ENCODE measurements at places on chromosomes 12 and 14. TPM values are rescaled to one million over a fixed set of nuclear protein-coding genes. Genes with fewer than 3 reads are reported as not detected.

DNA sequence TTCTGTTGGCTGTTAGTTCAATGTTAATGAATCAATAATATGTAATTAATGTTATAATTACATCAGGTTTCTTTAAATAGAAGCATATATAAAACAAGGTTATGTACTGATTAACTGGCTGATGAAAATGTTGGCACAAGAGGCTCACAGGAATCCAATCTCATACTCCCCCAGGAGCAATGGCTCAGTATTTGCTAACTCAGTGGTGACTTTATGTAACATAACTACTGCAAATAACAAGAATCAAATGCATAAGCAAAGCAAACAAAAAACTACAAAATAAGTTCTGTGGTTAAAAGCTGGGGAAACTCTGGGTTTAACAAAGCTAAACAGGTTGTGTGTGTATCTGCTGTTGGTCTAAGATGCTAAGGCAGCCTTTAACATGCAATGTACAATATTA, 27.7 kb upstream of the BBS10 start:
- no peaks in the 10 kb centered on the region for H3K27me3 ChIP-seq
- no peak overlapping the region for H3K4me3 ChIP-seq
- H3K36me3 ChIP-seq = peaks cover 59% of the 10 kb centered on the region
- no peak overlapping the region for H3K27ac ChIP-seq
- DNase-seq = no peak
- peaks cover 13% of the 10 kb centered on the region for H3K4me1 ChIP-seq

GRCh38 chr12:131094831-131095805, 141.4 kb downstream of the ADGRD1 start:
- H3K36me3 ChIP-seq = no peaks in the 10 kb centered on the region
- H3K27ac ChIP-seq = no peak overlapping the region
- peaks cover 21% of the 10 kb centered on the region for H3K4me1 ChIP-seq
- H3K27me3 ChIP-seq = no peaks in the 10 kb centered on the region

DNA sequence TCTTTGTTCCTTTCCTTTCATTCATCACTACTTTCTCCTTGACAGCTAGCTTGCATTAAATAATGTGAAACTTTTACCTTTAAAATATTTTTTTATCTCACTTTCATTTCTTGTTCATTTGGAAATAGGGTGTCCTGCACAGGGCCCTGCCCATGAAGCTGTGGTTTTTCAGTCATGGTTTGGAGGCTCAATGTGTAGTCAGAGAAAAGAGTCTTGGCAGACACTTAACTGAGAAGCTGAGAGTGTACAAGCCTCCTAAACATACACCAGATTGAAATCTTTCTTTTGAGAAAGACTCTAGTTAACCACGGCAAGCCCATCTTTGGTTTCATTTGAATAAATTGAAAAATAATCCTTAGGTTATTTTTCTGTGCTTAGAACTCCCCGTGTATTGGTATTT, 74.2 kb downstream of the KICS2 start:
- no peaks in the 10 kb centered on the region for H3K27me3 ChIP-seq
- no peak overlapping the region for H3K27ac ChIP-seq
- H3K36me3 ChIP-seq = no peaks in the 10 kb centered on the region
- no peaks in the 10 kb centered on the region for H3K4me1 ChIP-seq

DNA sequence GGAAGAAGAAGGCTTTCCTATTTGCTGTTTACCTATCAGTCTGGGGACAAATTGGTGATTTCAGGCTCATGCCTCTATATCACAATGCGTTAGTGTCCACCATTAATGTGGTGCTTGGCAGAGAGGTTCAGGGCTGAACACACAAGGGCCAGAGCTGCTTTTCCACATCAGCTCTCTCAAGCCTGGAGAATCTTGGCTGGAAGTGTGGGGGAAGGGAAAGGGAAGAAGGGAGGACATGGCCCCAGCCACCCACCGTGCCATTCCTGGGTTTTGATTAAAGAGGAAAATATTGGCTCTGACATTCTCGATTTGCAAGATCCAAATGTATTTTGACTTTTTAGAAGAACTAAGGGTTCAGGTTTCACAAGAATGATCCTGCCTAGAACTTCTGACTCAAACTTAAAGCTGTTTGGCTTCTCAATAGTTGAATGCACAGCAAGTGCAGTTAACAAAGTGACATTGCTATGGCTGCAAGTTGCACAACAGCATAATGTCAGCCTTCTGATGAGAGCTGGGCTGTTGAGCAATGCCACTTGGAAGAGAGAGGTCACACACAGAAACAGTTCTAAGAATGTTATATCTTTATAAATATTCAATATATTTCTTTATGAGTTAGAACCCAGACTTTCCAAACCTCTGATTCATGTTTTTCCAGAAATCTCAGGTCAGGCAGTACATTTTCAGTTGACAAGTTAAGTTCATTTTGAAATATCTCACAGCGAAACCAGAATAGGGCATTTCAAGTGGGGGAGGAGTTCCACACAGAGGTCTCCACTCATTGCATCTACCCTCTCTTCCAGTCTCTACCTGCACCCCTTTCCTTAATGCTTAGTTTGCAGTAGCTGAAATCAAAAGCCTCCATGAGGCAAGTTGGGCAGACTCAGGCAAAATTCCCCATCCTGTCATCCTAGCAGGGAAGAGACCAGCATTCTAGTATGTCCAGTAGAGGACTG, 25.3 kb downstream of the IGF1 start:
- no peaks in the 10 kb centered on the region for H3K4me1 ChIP-seq
- H3K4me3 ChIP-seq = no peak overlapping the region
- no peaks in the 10 kb centered on the region for H3K36me3 ChIP-seq
- no peak overlapping the region for H3K27ac ChIP-seq
- H3K27me3 ChIP-seq = peaks cover 2% of the 10 kb centered on the region

GRCh38 chr14:105486163-105486973, at the start of gene CRIP1:
Gene CRIP1, plus strand, starts transcription at chr14:105486886. Its CDS starts 374 bp downstream, at chr14:105487260.
- peak within 1 kb of the TSS; percentile 85 for H3K4me3 ChIP-seq
- DNase-seq = no peak
- peak within 1 kb of the TSS; percentile 79 for H3K27ac ChIP-seq
- H3K27me3 ChIP-seq = no peaks in the 10 kb centered on the region

DNA sequence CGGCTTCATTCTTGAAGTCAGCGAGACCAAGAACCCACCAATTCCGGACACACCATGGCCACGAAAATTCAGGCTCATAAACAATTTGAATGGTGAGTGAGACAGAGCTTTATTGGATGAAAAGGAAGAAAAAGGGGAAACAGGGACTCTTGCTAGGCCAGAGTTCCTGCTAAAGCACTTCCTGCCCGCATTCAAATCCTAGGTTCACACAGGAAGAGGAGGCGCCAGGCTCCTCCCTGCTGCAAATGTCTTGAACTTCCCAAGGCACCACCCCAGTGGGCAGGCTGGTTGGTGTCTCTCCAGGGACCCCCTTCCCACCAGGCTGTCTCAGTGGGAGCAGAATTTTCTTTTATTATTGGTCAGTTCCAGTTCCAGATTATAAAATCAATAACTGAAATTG, 121.2 kb downstream of the FSCB start:
- no peak for DNase-seq
- no peaks in the 10 kb centered on the region for H3K27me3 ChIP-seq
- no peak overlapping the region for H3K27ac ChIP-seq

- peak overlapping the region; percentile 47 for H3K27ac ChIP-seq
- peaks cover 18% of the 10 kb centered on the region for H3K4me1 ChIP-seq
- H3K27me3 ChIP-seq = no peaks in the 10 kb centered on the region
- H3K4me3 ChIP-seq = peak overlapping the region; percentile 81
- H3K36me3 ChIP-seq = peaks cover 5% of the 10 kb centered on the region
- peak; percentile 18 for DNase-seq
Measured at GRCh38 chr12:124862768-124863415, 772 bp downstream of the SCARB1 start.

GRCh38 chr14:69527635-69528034, 43.1 kb downstream of the PLEKHD1 start:
- H3K4me3 ChIP-seq = no peak overlapping the region
- DNase-seq = no peak
- H3K27me3 ChIP-seq = peaks cover 3% of the 10 kb centered on the region
- no peaks in the 10 kb centered on the region for H3K36me3 ChIP-seq

DNA sequence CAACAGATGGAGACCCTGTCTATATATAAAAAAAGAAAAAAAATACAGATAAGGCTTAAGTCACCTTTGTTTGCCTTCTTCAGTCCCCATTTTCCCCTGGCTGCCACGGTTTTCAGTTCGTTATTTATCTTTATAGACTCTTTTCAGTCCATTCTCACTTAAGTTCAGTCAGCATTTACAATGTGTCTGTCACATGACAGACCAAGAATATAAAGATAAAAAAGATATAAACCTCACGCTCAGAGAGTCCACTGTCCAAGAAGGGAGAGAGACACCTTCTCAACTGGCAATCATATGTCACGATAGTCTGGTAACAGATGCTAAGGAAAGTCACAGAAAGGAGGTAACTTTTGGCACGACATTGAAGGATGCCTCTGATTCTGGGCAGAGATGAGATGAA, 13.4 kb upstream of the POLR3B start:
- no peaks in the 10 kb centered on the region for H3K4me1 ChIP-seq
- H3K4me3 ChIP-seq = no peak overlapping the region
- DNase-seq = no peak
- H3K27ac ChIP-seq = no peak overlapping the region
- H3K27me3 ChIP-seq = no peaks in the 10 kb centered on the region
- H3K36me3 ChIP-seq = peaks cover 3% of the 10 kb centered on the region

DNA sequence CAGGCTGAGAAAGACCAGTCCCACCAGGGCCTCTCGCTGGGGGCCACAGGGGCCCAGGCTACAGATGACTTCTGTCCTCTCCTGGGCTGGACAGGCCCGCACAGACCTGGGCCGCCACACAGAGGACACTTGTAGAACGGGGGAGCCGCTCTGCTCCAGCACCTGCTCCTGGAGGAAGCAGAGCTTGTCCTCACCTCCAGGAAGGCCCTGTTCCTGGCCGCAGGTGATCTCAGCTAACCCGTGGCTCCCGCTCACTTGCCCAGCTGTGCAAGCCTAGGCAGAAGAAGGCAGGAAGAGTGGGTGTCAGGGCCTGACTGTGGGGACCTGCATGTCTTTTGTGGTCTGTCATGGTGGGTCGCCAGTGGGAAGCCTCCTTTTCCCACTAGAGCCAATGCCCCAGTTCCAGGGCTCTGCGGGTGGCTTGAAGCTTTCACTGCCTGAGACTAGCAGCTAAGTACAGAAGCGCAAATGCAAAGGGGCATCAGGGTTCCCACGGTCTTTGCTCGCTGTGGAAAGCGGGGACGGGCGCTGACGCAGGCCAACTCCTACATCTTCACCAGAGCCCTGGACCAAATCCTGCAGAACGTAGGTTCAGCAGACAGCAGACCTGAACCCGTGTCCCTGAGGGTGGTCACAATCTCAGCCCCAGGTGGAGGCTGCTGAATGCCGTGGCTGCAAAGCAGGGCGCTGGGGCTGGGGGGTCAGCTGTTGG, 8.8 kb upstream of the CEP170B start:
- H3K36me3 ChIP-seq = no peaks in the 10 kb centered on the region
- DNase-seq = no peak
- no peaks in the 10 kb centered on the region for H3K4me1 ChIP-seq
- H3K4me3 ChIP-seq = no peak overlapping the region

DNA sequence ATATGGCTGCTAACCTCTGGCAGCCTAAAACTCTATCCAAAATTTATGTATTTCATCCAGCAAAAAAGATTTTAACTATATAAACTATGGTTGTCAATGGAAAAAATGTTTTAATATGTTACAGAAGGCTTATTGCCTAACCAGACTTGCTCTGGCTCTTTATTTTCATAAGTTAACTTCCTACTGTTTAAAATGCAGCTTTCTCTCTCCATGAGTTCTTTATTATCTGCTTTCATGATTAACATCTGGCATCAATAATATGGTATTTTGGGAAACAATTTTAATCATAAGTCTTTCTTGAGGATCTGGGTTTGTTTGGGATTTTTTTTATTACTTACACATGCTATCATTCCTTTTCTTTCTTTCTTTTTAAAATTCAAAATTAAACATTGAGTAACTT, 20.5 kb downstream of the KERA start:
- no peak overlapping the region for H3K27ac ChIP-seq
- DNase-seq = no peak
- H3K36me3 ChIP-seq = no peaks in the 10 kb centered on the region

DNA sequence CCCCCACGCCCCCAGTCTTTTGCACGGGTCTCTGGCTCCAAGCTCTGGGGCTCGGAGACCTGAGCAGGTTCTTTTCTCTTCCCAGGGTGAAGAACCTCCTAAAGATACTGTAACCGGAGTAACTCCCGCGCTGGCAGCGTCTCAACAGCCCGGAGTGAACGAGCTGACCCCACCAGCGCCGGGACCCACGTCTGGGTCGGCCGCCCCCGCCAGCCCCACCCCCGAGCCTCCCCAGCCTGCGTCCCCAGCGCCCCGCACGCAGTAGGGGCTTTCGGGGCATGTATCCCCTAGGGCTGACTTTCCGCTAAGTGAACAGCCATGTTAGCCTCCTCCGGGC, 858 bp downstream of the SLC35F4 start:
- H3K27me3 ChIP-seq = peaks cover 31% of the 10 kb centered on the region
- H3K4me1 ChIP-seq = no peaks in the 10 kb centered on the region
- H3K27ac ChIP-seq = no peak overlapping the region
- no peaks in the 10 kb centered on the region for H3K36me3 ChIP-seq
- DNase-seq = no peak

DNA sequence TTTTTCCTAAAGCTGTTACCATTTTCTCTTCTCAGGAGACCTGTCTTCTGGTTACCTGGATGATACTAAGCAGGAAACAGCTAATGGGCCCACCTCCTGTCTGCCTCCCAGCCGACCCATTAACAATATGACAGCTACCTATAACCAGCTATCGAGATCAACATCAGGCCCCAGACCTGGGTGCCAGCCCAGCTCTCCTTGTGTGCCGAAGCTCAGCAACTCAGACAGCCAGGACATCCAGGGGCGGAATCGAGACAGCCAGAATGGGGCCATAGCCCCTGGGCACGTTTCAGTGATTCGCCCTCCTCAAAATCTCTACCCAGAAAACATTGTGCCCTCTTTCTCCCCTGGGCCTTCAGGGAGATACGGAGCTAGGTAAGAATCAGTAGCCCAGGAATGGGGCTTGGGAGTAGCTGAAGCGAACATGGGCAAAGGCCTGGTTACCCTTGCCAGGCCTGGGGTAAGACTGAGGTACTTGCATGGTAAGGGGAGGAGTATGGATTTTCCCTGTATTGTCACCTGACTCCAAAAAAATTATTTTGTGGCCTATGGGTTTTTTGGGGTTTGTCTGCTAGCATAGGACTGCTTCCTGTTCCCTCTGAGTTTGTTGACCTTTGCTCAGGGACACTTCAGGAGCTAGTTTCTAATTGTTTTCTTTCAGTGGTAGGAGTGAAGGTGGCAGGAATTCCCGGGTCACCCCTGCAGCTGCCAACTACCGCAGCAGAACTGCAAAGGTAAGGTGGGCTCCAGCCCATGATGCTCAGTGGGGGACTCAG, 26.6 kb downstream of the TRAFD1 start:
- no peaks in the 10 kb centered on the region for H3K27me3 ChIP-seq

RASSF3 gene
- 35.8 TPM for total RNA-seq

ATXN3 gene
- 35.9 TPM for total RNA-seq

SDR9C7 gene
- not detected for total RNA-seq

PTPRQ gene
- not detected for total RNA-seq

FAM181A gene
- total RNA-seq = not detected

NRXN3 gene
- 0.07 TPM for total RNA-seq

LAG3 gene
- 215 TPM for total RNA-seq

NR1H4 gene
- total RNA-seq = not detected

IL22 gene
- not detected for total RNA-seq

PZP gene
- total RNA-seq = not detected

CDC42BPB gene
- total RNA-seq = 2.3 TPM

KRT3 gene
- not detected for total RNA-seq

Data from activated T-helper 2 cell treated with anti-CD3 and anti-CD28 coated beads, Interferon-gamma antibody, Interleukin-2, Interleukin-4, amounts not matched to agents 10 μg/mL and 5 μg/mL and 100 μg/mL, durations not matched to agents 14 hours and 24 hours and 36 hours (primary cell).